CD4-positive, alpha-beta T cell treated with Interleukin-1 beta for 1 hour (primary cell): ENCODE measurements at places on chromosomes 6 and 20.

DNA sequence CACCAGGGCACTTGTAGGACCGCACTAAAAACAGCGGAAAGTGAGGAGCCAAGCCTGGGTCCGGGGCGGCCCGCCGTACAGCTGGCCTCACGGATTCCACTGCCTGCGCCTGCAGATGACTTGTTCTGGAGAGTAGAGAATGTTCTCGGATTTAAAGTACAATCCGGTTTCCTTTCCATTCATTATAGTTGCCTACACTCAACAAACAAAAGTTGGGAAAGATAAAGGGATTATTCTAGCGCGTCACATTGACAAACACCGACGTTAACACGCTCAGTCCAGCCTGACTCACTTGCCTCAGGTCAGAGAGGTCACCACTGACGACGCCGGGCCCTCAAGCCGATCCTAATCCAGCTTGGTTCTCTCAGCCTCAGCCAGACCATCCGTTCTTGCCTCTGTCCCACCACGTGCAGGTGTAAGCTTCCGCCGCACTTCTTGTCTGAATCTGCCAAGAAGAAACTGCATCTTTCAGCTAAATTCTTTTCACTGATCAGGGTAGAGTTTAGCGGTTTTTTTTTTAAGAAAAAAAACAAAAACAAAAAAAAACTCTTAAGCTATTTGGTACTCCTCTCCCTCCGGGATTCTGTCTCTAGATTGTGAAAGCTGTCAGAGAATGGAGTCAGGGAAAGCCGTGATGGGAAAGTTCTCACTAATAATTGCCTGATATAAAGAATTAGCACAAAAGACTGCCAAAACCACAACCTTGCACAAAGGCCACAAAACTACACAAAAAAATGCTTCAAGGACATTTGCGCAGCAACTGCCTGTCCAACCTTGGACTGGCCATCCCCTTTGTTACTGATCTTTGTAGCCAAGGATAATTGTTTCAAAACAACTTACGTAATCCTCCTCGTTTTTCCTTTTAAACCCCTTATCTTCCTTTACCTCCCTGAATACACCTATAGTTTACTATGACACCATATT, 1.1 kb upstream of the PHF10 start:
- peak; percentile 53 for DNase-seq

- no peak for DNase-seq
Measured at GRCh38 chr6:1244941-1245340, 67.0 kb upstream of the FOXQ1 start.

- no peak for DNase-seq
Measured at GRCh38 chr6:131103296-131103695, 32.0 kb upstream of the AKAP7 start.

- DNase-seq, result no peak
Measured at GRCh38 chr6:151067684-151068596, 171.8 kb upstream of the AKAP12 start.

DNA sequence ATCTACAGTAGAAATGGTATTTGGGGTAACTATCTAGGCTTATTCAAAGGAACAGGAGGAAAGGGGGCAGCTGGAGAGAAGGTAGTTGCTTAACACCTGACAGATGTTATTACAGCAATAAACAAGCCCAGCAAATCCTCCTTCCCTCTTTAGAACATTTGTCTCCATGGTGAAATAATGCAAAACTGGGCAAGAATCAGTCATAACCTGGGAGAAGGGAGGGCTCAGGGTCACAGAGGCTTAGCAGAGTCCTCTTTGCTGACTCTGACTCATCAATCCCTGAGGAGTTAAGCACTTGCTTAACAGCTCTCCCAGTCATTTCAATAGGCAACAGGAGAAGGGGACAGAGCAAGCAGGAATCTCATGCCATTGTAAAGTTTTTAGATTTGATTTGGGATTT, 230.3 kb downstream of the IBTK start:
- no peak for DNase-seq

GRCh38 chr20:36355469-36356171, 49.5 kb downstream of the DLGAP4 start:
- DNase-seq, result no peak

DNA sequence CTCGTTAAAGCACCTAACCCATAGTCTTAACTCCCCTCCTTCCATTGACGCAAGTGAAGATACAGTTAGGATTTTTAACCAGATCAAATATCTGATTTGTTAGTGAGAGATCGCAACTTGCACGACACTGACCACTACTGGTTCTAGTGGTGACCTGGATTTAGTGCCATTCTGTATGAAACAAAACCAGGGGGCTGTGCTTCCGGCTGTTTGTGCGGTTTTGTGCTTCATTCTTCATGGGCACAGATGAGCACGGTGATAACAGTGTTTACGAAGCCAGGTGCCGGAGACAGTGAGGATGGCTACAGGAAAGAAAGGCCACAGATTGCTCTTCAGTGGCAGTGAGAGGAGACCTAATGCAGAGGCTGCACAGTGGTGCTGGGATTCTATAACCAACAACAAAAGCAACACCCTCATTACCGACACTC, 75.5 kb downstream of the NOL4L start:
- DNase-seq, result peak; percentile 69

- peak; percentile 17 for DNase-seq
Measured at GRCh38 chr6:14664112-14664601, 546.6 kb downstream of the CD83 start.

GRCh38 chr6:21844120-21844917, 250.8 kb downstream of the SOX4 start:
- no peak for DNase-seq

DNA sequence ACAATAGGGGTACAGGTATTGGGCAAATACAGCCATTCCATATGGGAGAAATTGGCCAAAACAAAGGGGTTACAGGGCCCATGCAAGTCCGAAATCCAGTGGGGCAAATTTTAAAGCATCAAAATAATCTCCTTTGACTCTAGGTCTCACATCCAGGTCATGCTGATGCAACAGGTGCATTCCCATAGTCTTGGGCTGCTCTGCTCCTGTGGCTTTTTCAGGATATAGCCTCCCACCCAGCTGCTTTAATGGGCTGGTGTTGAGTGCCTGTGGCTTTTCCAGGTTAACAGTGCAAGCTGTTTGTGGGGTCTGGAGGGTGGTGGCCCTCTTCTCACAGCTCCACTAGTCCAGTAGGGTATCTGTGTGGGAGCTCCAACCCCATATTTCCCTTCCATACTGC, 607.1 kb downstream of the MEI4 start:
- no peak for DNase-seq

- DNase-seq, result no peak
Measured at GRCh38 chr20:60960500-60960899, 291.6 kb upstream of the CDH4 start.

- DNase-seq, result no peak
Measured at GRCh38 chr6:72497186-72497585, 124.7 kb upstream of the KCNQ5 start.

DNA sequence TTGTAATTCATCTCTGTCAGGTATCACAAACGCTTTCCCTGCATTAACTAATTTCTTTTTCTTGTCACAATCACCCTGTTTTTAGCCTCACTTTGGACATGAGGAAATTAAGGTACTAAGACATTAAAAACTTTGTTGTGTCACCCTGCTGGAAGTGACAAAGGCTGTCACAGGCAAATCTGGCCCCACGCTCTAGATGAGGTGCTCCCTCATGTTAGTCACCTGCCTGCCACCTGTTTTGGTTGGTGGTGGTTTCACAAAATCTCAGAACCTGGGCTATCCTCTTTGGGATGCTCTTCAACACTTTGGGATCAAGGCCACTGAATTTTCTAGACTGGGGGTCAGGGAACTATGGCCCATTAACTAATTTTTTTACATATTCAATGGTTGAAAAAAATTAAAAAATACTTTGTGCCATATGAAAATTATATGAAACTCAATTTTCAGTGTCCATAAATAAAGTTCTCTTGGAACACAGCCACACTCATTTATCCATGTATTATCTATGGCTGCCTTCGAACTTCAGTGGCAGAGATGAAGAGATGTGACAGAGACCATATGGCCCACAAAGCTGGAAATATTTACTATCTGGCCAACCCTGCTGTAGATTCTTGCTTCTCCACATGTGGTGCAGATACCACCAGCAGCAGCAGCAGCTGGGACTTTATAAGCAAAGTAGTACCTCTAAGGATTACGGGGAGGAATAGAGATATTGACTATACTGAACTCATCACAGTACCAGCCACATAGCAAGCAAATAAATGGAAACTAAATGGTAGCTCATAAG, 16.1 kb upstream of the TNFAIP3 start:
- DNase-seq, result no peak

DNA sequence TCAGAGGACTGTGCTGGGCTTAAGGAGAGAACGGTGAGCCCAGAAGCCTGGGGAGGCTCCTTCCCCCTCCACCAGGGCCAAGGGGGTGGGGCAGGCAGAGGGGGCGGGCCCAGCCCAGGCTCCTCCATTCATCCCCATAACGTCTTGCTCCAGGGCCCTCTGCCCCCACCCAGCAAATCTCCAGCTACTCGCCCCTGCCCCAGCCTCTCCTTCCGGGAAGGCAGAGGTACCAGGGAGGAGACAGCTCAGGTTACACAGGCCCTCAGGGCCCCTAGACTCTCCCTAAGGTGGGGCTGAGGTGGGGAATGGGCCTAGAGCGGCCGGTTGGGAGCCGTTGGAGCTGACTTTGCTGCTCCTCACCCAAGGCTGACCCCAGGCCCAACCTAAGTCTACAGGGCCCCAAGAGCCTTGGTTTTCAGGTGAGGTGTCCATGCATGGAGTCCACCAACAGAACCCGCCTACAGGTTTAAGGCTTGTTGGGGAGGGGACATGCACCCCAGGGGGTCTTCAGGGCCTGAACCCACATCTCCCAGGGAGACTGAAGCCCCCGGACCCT, 1.2 kb downstream of the LAMA5 start:
- no peak for DNase-seq

- DNase-seq, result no peak
Measured at GRCh38 chr6:13576017-13576416, 1.6 kb downstream of the SIRT5 start.

GRCh38 chr6:14383393-14384174, 266.0 kb downstream of the CD83 start:
- no peak for DNase-seq

GRCh38 chr6:141833001-141833655, 299.6 kb upstream of the GJE1 start:
- DNase-seq, result no peak

DNA sequence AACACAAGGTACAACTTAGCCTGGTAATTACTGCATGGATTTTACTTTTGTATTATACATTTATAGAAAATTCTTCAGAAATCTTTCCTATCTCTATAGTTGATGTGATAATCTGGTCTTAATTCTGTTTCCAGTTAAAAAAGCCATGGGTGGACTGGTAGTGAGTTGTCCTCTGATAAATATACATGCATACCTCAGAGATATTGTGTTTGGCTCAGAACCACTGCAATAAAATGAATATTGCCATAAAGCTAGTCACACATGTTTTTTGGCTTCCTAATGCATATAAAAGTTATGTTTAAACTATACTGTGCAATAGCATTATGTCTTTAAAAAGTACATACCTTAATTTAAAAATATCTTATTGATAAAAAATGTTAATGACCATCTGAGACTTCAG, 708.6 kb upstream of the MARCKS start:
- no peak for DNase-seq

GRCh38 chr6:88359530-88360202, 193.5 kb upstream of the CNR1 start:
- no peak for DNase-seq

- DNase-seq, result no peak
Measured at GRCh38 chr20:39607141-39607540, 645.0 kb downstream of the DHX35 start.

DNA sequence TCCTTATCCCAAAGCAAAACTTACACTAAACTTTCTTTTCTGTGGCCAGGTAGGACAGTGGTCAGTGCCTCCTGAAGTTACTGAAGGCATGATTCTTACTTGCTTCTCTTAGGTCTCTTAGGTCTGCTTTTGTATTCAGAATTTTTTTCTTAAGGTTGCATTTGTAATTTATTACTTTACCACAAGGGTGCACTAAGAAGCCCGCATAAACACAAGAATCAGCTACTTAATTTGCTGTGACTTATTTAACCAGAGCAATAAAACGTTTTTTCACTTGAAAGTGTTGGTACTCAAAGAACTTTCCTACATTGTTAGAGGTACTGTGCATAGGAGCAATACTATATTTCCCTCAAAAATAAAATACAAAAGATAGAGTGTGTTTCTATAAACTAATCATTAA, 75.4 kb upstream of the LAMA2 start:
- peak; percentile 4 for DNase-seq

DNA sequence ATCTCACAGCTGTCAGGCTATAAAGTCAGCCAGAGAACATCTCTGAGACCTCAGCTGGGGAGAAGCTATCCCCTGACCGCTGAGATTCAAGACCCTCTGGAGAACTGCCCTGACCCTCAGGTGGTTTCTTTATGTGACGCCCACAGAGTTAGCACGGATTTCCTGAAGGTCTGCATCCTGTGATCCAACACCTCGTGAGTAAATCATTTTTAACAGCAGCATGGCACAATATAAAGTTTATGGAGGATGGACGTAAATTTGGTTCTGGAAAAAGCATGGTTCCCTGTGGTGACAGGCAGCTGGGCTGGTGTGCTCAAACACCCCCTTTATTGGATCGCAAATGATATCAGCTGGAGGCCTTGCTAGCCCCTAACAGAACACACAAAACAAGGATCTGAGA, 25.3 kb upstream of the TRAF3IP2 start:
- DNase-seq, result no peak

GRCh38 chr6:147651249-147652063, 143.0 kb downstream of the SAMD5 start:
- no peak for DNase-seq

DNA sequence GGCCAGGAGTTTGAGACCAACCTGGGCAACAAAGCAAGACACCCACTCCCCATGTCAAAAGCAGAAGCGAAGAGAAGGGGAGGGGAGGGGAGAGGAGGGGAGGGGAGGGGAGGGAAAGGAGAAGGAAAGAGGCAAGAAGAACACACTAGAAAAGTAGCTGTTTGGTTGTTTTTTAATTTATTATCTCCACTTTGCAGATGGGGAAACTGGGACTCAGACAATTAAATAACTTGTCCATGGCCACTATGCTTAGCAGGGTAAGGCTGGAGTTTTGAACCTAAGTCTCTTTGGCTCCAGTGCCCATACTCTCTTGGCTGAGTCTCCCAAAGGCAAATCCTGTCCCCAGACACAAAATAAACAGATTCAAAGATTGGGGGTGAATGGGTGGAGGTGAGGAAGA, 12.4 kb upstream of the GHRH start:
- DNase-seq, result no peak

DNA sequence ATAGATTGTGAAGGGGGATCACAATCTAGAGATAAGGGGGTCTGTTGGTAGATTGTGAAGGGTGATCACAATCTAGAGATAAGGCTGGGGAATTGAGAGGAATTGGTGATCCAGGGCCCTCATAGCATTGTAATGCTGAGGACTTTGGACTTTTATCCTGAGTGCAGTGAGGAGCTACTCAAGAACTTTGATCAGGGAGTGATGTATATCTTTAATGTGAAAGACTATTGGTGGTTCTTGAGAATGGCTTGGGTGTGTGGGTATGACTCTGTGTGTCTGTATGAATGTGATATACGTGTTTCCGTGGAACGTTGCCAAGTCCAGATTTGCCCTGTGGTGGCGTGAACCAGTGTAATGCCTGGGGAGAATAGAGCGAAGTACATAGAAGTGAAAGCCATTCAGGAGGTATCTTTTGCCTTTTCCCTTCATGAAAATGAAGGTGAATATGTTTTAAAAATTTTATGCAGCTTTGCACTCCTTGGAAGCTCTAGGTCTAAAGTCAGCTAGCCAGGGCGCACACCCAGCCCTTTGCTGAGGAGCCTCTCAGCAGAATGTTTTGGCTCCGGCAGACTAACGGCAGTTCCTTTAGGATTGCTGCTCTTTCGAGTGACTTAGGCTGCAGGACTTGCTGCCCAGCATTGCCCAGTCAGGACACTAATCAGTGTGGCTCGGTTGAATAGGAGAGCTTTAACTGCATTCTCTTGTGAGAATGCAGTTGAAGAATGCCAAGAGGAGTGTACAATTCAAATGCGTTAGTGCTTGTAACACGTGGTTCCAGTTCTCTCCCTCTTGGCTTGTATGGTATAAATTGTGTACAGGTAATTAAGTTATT, 3.5 kb downstream of the ZFAND3 start:
- DNase-seq, result no peak
